Pulmonary artery endothelial cell (primary cell): ENCODE measurements at places on chromosomes 16 and 17. TPM values are rescaled to one million over a fixed set of nuclear protein-coding genes. Genes with fewer than 3 reads are reported as not detected.

SHPK gene
- total RNA-seq: 19.5 and 21.8 TPM in 2 replicates

GPS1 gene
- total RNA-seq: 110 and 118 TPM in 2 replicates

SLC16A5 gene
- 5.0 and 7.1 TPM in 2 replicates for total RNA-seq

BLTP2 gene
- total RNA-seq: 162 and 190 TPM in 2 replicates

NHLRC4 gene
- 0.71 and 2.1 TPM in 2 replicates for total RNA-seq

RAB11FIP4 gene
- 0.07 TPM in 2 replicates for total RNA-seq

TEKT3 gene
- total RNA-seq: not detected in 2 replicates

CNTROB gene
- 17.9 and 23.7 TPM in 2 replicates for total RNA-seq

PTX4 gene
- total RNA-seq: not detected in 2 replicates

ZFP3 gene
- 1.1 and 1.9 TPM in 2 replicates for total RNA-seq

NPIPB6 gene
- total RNA-seq: 2.2 TPM in 1 of 2 replicates, not detected in the other

DNA sequence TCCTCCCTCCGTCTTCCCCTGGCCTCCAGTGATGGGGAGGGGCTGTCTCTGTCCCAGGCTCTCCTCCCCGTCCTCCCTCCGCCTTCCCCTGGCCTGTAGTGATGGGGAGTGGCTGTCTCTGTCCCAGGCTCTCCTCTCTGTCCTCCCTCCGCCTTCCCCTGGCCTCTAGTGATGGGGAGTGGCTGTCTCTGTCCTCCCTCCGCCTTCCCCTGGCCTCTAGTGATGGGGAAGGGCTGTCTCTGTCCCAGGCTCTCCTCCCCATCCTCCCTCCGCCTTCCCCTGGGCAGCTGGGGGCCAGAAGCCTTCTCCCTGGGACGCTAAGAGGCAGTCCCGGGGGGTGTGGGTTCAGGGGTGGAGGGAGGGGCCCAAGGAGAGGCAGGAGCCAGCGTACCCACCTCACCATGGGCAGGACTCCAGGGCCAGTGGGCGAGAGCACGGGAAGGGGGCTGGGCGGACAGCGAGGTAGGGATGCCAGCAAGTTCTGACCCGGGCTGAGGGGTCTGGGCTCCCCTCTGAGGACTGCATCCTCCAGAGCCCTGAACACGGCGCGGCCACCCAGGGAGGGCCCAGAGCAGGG, 14.8 kb downstream of the UTS2R start:
- no peak for DNase-seq

- no peak for DNase-seq
Observed at GRCh38 chr17:79843816-79844800, 4.9 kb upstream of the CBX4 start.

DNA sequence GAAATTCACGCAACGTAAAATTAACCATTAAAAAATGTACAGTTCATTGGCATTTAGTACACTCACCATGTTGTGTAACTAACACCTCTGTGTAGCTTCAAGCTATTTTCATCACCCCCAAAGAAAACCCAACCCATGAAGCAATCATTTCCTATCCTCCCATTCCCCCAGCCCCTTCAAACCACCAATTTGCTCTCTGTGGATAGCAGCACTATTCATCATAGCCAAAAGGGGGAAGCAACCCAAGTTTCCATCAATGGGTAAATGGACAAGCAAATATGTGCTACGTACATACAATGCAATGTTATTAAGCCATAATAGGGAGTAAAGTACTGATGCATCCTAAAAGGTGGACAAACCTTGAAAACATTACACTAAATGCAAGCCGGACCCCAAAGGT, 10.9 kb upstream of the KRT222 start:
- no peak for DNase-seq

DNA sequence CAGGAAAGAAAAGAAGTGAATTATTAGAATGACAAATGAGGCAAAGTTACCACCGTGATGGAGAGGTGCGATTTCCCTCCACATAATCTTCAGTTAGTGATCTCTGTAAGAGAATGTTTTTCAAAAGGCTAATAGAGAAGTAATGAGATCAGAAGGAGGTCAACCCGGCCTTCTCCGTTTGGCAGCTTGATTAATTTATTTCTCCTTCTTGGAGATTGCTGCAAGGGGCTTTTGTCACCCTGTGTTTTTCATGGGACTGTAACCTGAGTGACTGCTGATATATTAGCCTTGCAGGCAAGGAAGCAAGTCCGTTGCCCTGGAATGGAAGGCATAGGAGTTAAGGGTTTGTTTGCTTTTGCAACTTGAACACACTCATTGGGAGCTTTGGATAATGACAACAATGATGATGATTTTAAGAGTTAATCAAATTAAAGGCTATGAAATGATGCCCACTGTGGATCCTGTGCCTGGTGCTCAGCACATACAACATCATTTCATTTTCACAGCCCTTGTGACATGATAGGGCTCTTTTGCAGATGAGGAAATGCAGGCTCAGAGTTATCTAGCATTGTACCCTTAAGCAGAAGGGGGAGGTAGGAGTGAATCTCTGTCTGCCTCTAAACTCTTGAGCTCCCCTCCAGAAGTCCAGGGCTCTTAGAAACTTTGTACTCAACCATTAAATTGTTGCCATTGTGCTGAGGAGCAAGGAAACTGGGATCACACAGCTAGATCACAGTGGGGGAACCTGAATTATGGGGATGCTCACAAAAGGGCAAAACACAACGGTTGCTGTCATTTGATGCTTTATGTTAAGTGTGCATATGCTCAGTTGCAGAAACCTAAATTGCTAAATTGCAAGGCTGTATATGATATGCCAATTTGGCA, 226.3 kb downstream of the WWOX start:
- no peak for DNase-seq

- no peak for DNase-seq
Observed at GRCh38 chr16:65453646-65454045, 331.8 kb upstream of the CDH11 start.

DNA sequence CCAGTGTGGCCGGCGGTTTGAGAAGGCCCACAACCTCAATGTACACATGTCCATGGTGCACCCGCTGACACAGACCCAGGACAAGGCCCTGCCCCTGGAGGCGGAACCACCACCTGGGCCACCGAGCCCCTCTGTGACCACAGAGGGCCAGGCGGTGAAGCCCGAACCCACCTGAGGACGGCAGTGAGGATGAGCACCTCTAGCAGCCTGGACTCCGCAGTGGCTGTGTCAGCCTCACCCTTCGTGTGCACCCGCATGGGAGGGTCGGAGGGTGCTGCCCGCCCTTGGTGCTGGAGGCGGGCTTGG, 16.7 kb downstream of the ZNF276 start:
- no peak for DNase-seq

DNA sequence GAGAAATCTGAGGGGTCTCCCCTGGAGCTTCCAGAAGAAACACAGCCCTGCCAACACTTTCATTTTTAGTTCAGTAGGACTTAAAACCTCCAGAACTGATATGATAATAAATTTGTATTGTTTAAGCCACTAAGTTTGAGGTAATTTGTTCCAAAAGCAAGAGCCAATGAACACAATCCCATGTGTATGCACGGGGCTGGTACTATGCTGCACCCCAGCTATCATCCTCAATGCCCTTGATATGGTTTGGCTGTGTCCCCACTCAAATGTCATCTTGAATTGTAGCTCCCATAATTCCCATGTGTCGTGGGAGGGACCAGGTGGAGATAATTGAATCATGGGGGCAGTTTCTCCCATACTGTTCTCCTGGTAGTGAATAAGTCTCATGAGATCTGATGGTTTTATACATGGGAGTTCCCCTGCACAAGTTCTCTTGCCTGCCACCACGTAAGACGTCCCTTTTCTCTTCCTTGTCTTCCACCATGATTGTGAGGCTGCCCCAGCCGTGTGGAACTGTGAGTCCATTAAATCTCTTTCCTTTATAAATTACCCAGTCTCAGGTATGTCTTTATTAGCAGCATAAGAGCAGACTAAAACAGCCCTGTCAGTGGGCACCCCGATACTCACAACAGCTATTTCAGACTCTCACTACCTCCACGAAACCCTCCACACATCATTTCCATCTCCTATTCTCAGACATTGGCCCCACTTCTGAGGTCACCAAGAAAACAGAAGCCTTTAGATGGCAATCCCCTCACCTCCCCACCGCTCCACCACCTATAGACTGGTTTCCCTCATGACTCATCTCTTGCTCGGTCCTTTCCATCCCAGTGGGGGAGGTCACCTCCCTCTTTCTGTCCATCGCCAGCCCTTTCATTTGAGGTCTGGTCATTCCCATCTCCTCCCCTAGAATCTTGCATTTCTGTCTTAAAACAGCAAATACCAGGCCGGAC, 8.9 kb upstream of the CACNG1 start:
- DNase-seq: no peak

- DNase-seq: no peak
Observed at GRCh38 chr17:49979748-49980479, 10.9 kb downstream of the DLX4 start.

DNA sequence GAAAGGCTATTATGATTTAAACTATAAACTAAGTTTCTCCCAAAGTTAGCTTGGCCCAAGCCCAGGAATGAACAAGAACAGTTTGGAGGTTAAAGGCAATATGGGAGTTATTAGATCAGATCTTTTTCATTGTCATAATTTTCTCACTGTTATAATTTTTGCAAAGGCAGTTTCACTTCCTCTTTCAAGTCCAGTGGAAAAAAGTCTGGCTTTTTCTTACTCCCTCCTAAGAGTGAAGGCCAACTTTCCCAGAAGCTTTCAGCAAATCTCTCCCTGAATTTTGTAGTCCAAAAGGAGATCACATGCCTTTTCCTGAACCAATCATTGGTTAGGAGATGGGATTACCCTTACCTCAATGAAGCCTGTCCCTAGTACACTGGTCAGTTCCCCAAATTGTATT, 9.1 kb upstream of the BLMH start:
- no peak for DNase-seq

DNA sequence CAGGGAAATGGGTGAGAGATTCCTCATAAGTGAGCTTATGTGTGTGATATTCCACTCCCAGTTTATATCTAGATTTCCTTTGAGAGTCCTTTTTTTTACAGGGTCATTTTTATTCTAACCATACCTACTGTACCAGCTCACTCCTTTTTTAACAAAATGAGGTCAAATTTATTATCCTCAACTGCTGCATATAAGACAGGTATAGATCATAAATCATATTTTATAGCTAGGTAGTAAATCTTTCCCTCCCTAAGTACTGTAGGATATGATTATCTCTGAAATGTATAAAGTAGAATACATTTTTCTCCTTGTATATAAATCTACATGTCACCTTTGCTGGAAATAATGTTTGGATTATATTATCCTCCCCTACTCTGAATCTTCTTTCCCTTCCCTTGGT, 31.5 kb downstream of the AP2B1 start:
- no peak for DNase-seq

GRCh38 chr16:28910086-28911031, 14.7 kb downstream of the RABEP2 start:
- DNase-seq: no peak

- no peak for DNase-seq
Observed at GRCh38 chr17:44115585-44116415, 7.6 kb downstream of the HDAC5 start.

DNA sequence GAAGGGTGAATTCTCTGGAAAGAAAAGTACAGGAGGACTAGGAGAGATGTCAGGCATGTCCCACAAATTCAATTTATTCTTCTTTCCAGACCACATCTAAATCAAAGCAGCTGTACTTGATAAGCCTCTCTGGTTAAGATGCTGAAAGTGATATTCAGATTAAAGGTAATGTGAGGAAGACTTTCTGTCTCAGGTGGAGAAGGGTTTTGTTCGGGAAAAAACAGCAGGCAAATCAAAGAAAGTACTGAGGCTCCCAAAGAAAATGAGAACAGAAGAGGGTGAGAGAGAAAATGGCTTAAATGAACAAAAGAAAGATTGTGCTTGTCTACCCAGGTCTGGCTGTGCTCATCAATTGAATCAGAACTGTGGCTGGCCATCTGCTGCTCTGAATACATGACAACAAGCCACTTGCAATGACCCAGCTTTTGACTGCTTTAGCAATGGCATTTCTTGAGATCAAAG, 55.6 kb downstream of the MMD start:
- DNase-seq: no peak

- no peak for DNase-seq
Observed at GRCh38 chr17:40218006-40218739, 931 bp upstream of the WIPF2 start.

- DNase-seq: no peak
Observed at GRCh38 chr17:81310949-81311550, 15.9 kb upstream of the SLC38A10 start.

DNA sequence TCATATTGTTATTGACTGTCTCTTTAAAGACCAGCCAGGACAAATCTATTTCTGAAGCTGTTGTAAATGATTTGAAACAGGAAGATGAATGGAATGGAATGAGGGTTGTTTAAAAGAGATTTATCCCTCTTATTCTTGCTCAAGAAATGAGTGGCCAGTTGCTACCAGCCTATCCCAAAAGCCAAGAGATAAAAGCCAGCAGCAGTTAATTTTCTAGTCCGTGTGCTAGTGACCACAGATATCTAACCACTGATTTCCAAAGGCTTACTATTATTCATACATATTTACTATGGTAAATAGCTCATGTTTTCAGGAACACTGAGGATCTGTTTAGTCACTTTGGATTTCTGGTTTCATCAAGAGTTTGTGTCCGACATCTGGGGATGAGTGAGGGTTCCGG, 105.7 kb downstream of the CDH13 start:
- no peak for DNase-seq

DNA sequence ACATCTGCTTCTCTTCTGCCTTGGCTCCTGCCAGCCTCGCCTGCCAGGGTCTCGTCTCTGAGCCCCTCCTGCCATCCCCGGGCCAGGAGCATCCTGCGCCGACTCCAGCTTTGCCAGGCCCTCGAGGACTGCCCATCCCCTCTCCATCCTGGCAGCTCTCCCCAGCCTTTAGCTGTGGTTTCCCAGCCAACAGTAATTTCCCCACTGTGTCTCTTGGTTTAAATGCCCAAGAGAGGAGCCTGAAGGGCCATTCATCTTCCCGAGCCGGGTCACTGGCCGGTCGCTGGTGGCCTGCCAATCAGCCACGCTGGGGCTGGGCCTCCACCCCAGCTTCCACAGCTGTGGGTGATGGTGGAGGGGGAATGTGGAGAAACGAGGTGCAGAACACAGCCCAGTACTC, 47.8 kb downstream of the MRC2 start:
- DNase-seq: no peak

GRCh38 chr16:85227084-85227945, 115.0 kb upstream of the CIBAR2 start:
- no peak for DNase-seq

DNA sequence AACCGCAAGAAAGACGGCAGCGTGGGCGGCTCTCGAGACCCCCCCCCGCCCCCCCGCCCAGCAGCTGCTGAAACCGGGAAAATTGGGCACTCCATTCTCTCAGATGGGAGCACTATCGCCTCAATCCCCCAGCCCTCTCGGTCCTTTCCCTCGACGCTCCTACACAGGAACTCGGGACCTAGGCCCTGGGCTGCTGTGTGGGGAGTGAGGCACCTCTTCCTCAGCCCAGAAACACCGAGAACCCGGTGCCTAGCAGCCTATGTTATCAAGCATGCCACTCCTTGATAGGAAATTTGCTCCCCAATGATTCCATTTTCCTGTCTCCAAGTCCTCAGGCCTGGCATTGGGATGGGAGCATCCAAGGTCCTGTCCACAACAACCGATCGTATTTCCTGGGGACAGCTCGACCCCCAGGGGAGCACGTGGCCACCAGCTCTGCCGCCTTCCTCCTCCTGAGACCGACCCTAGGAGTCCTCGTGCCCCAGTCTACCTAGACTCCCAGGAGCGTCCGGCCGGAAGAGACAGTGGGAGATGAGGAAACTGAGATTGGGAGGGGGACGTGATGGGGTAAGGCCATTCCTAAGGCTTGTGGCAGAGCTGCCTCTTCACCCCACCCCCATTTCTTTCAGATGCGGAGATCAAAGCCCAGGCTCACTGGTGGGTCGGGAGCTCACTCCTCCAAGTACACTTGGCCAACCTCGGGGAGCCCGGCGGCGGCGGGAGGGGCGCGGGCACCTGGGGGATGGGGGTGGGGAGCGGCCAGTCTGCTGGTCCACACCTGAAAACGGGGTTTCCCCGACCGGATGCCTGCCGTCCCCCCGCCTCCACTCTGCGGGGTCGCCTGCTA, 17.5 kb upstream of the CBX8 start:
- no peak for DNase-seq
